ENCODE measurements at places on chromosomes 1 and 21.

- DNase-seq: peak; percentile 51
Measured at GRCh38 chr1:76764638-76765454, 102.4 kb upstream of the ST6GALNAC5 start.

- DNase-seq: peak; percentile 20
Measured at GRCh38 chr1:53621144-53621543, 117.8 kb downstream of the GLIS1 start.

DNA sequence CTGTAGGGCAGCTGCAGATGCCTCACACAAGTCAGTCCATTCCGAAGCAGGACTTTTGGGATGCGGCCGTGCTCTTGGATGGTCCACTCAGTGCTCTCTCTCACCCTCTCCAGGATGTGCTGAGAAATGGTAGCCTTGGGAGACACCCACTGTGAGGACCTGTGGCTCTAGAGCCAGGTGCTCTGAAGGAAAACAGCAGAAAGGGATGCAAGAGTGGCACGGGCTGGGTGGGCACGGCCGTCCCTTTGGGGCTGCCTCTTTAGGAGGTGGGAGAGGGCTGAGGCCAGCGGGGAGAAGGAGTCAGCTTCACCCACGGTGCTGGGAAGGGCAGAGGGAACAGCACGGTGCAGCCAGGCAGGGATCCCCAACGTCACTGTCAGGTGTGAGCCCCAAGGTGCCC lies 106.1 kb downstream of the RIPK4 start:
- DNase-seq: no peak

DNA sequence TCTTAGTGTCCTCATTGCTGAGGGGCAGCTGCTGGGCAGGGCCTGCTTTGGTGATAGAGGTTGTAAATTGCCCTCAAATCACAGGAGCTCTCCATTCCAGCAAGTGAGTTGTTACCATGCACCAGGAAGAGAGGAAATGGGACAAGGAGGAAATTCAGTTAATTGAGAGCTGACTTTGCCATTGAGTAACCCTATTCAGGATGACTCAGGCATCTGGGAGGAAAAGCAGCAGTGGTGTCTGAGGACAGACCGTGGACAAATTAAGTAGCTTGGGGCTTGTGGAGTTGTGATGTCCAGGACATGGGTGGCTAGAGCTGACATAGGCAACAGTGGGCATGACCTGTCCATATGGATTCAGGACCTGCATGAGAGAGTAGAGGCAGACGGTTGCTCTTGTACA lies 5.9 kb downstream of the ARHGEF10L start:
- no peak for DNase-seq

- DNase-seq: no peak
Measured at GRCh38 chr21:33799378-33800090, 116.1 kb downstream of the ATP5PO start.

GRCh38 chr1:231059566-231060193 lies 19.6 kb upstream of the FAM89A start:
- no peak for DNase-seq
